ENCODE measurements at places on chromosomes 7 and 10.
A peak's percentile ranks its signal among the peaks of the same experiment; 100 is the strongest.

GRCh38 chr10:124436191-124436638 is 13.6 kb downstream of the NKX1-2 start:
- DNase-seq, result no peak

- DNase-seq, result no peak
These were observed 4.4 kb downstream of the VIM start for GRCh38 chr10:17232276-17232960.

DNA sequence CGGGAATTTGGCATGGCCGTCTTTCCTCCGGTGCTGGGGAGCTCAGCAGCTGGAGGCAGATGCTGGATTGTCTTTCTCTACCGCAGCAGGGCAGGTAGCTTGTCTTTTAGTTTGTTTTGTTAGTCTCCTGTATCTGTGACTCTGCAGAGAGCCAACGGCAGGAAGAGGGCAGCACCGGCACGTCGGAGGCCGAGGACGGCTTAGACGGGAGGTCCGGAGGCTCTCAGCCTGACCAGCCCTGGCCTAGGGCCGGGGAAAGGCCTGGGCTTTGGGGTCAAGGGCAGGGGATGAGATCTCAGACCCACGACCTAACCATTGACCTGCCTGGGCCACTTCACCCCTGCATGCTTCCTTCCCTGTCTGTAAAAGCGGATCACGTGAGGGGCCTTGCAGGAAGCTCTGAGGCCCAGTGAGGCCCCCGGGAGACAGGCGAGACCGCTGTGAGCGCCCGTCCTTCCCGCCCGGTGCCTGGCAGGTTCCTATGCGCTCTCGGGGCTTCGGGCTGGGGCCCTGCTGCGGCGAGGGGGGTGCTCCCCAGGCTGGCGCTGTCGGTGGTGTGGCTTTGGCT is 72.7 kb downstream of the LHPP start:
- DNase-seq, result peak; percentile 50

- no peak for DNase-seq
These were observed 308.8 kb upstream of the PHYHIPL start for GRCh38 chr10:58867683-58868082.

DNA sequence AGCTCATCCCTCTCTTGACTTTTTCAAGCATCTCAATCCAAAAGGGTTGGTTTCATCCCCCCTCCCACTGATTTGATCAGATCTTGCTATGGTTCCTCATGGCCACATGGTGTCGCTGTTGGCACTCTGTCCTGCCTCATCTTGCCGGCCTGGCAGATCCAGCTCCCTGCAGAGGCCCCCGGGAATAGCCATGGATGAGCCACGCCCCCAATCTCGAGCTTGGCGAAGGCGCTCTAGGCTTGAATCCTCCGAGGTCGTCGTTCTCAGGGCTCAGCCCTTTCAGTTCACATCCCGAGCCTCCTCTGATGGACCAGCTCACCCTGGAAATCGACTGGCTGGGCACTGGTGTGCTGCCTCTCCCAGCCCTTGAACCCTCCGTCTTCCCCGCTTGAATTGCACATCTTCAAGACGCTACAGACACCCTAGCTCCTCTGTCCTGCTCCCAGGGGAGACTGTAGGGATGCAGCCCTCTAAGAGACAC is 628.7 kb downstream of the TYW1 start:
- no peak for DNase-seq

DNA sequence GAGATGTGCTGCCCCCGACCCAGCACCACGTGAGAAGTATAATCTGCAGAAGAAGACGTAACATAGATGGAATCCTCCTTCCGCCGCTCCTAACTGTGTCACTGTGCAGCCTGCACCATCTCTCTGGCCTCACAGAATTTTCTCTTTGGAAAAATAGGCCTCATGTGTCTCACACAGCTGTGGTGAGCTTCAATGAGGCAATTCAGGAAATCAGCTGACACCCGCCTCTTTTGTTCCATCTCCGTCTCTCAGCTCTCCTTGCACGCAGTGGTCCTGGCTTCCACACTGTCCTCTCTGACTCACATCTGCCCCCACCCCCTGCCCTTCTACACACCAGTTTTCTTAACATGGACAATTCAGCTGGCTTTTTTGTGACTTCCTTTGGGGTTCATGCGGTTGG is 7.2 kb downstream of the C10orf90 start:
- no peak for DNase-seq

DNA sequence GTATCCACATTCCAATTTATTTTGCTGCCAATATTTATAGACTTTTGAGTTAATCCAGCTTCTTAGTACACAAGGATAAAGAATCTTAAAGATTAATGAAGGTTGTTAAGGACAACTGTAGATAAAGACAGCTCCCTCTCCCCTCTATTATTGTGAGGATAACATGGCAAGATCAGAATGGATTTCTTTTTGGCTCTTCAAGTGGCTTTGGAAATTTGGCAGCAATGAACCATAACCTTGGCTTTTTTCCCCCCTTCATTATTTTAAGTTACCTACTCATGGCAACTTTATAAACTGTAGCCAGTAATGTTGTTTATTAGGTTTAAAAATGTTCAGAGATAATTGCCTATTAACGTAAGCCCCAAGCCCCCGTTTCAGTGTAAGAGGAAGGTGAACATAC is 131.1 kb upstream of the SLC26A5 start:
- DNase-seq, result no peak

DNA sequence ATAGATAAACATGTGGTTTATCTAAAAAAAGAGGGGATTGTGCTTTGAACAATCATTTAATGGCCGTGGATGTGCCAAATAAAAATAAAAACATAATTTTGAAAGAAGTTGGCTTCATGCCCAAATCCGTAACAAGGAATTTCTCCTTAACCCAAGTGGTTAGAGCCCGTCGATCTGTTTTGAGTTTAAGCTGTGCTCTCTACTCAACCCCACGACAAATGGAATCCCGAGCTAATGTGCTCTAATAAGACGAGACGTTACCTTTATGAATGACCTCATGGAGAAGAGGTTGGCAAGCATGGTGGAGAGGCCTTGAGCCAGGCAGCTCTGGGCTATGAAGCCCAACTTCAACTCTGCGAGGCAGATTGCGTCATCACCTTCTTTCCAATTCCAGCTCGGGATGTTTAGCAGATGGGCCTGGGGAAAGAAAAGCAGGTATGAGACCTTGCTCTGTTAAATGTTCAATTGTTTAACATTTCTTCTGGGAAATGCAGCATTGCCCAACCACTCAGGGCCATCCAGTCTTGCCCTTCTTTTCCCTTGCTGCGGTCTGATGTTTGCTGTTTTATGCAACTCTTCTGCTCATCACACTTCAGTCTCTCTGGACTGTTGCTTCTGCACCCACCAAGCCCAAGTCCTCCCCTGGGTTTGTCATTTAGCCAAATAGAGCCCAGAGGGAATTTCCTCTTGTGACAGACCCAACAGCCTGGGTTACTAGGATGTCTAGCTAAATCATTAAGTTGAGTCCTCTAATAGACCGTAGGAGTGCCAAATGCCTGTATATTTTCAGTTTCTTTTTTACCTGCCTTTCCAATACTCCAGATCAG is 564.6 kb downstream of the KCNMA1 start:
- DNase-seq, result no peak

DNA sequence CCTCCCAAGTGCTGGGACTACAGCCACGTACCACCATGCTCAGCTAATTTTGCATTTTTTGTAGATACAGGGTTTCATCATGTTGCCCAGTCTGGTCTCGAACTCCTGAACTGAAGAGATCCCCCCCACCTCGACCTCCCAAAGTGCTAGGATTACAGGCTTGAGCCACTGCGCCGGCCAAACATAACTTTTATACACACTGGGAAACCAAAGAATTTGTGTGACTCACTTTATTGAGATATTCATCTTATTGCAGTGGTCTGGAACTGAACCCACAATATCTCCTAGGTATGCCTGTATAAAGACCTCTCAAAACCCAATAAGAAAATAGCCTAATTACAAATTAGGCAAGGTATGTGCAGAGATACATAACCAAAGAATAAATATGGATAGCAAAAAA is 182.6 kb upstream of the FEZF1 start:
- DNase-seq, result no peak

DNA sequence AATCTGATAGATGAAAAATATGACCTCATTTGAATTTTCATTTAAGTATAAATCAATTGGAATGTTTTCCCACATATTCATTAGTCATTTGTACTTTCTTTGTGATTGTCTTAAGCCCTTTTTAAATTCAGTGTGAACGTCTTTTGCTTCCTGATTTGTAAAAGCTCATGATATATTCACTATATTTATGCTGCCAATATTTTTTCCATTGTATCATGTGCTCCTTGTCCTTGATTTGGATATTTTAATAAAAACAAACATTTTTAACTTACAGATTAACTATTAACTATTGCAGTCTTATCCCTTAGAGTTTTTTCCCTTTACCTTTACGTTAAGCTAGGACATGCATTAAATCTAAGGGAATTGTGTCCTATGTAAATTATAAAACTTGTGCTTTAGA is 157.7 kb downstream of the ADAM12 start:
- no peak for DNase-seq

- no peak for DNase-seq
These were observed 23.2 kb upstream of the PIP4K2A start for GRCh38 chr10:22737587-22737986.

- no peak for DNase-seq
These were observed 5.2 kb downstream of the EEPD1 start for GRCh38 chr7:36158321-36158605.

DNA sequence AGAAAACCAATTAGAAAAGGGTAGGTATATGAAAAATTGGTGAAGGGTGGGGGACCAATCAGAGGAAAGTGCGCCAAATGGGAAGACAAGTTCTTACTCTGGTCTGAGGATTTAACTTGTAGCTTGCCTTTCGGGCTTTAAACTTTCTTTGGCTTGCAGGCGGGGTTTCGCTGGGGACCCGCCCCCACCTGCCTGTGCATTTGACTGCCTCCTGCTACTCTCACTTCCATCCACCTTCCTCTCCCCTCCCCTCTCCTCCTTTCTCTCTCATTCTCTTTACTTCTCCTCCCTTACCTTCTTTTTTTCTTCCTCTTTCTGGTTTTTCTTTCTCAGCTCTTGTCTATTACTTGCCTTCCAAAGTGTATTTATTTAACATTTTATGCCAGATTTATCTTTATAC is 278.8 kb downstream of the DNAJB9 start:
- DNase-seq, result no peak

DNA sequence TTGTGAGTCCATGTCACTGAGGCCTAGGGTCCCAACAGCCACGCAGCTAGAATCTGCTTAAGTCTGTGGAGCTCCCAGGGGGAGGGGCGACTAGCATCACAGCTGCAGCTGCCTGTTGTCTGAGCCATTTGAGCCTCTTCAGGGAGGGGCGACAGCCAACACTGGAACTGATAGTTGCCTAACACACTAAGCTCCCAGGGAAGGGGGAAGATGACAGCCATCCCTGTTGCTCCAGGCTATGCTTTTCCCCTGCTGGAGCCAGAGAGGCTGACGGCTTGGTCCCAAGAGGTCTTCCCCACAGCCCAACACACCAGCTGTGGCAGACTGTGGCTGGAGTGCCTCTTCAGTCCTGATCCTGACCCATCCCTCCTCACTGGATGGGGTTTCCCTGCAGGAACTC is 817.5 kb downstream of the NXPH1 start:
- no peak for DNase-seq

GRCh38 chr7:73423519-73424488 is 9.8 kb upstream of the FZD9 start:
- DNase-seq, result no peak

GRCh38 chr10:63137306-63137705 is 4.2 kb downstream of the NRBF2 start:
- DNase-seq, result no peak

DNA sequence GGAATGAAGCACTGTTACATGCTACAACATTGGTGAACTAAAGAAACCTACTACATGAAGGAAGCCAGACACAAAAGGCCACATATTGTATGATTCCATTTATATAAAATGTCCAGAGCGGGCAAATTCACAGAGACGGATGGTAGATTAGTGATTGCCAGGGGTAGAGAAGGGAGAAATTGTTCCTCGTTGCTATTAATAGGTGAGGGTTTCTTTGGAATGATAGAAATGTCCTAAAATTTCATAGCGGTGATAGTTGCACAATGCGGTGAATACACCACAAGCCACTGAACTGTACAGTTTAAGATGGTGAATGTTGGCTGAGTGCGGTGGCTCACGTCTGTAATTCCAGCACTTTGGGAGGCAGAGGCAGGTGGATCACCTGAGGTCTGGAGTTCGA is 29.0 kb downstream of the DENND2A start:
- no peak for DNase-seq

- peak; percentile 90 for DNase-seq
These were observed 21.4 kb downstream of the GPR146 start for GRCh38 chr7:1065585-1066241.

DNA sequence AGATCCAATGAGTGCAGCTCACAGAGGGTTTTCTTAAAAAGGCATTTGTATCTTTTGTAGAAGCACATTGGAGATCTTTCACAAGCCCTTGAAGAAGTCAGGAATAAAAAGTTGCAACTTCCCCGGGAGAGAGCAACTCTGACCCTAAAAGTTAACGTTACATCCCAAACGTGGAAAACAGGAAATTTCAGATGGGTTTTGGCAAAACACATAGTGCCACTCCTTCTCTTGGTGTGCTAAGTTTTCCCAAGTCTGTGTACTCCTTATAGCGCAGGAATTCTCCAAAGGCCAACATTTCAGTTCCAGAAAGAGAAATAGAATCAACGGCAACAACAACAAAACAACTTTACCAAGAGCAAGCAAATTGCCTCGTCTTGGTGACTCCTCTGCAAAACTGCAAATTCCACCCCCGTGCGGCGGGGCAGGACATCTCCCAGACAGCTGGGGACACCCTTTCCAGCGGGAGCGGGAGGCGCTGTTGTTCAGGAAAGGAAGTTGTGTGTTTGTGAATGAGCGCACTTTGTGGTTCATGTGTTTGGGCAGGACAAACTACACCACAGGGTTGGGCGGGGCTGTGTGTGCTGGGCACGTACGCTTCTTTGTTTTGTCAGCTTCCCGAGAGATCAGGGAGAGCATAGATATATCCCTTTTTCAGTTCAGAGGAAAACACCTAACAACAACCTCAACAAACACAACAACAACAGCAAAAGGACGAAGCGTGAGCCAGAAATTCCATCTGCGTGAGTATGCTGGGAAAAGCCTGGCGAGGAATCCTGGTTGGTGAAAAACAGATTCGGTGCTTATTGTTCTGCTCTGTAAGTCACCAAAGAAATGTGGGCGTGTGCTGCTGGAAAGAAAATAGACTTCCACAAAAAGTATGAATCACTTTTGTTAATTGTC is 294.7 kb upstream of the PITRM1 start:
- DNase-seq, result no peak

- no peak for DNase-seq
These were observed 1086.8 kb downstream of the KCNMA1 start for GRCh38 chr10:76550806-76551205.

DNA sequence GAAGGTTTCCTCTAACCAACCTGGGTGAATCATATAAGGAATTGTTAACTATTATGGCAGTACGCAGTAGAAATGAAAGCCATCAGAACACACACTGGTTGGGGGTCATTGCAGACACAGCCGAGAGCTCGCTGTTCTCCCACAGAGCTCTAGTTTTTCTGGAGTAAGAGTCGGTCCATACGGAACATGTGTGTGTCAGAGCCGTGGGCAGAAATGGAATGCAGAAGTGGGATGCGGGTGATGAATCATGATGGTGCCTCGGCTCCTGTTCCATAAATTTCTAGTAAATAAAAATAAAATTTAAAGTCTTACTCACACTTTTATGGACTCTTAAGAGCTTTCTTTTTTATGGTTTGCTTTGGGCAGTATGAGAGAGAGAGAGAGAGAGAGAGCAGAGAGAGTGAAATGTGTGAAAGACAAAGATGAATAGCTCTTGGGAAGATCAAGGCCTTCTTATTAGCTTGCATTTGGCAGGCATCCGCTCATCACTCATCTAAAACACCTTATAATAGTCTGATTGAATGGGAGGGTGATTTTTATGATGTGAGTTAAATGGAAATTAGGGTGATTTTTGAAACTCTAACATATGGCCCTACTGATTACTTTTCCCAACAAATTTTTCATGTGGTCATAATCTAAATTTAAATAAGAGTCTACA is 98.8 kb upstream of the PFKP start:
- no peak for DNase-seq
